ENCODE measurements at places on chromosomes 1 and 21.

GRCh38 chr1:71053758-71054157 lies 6.1 kb upstream of the PTGER3 start:
- DNase-seq, result no peak

DNA sequence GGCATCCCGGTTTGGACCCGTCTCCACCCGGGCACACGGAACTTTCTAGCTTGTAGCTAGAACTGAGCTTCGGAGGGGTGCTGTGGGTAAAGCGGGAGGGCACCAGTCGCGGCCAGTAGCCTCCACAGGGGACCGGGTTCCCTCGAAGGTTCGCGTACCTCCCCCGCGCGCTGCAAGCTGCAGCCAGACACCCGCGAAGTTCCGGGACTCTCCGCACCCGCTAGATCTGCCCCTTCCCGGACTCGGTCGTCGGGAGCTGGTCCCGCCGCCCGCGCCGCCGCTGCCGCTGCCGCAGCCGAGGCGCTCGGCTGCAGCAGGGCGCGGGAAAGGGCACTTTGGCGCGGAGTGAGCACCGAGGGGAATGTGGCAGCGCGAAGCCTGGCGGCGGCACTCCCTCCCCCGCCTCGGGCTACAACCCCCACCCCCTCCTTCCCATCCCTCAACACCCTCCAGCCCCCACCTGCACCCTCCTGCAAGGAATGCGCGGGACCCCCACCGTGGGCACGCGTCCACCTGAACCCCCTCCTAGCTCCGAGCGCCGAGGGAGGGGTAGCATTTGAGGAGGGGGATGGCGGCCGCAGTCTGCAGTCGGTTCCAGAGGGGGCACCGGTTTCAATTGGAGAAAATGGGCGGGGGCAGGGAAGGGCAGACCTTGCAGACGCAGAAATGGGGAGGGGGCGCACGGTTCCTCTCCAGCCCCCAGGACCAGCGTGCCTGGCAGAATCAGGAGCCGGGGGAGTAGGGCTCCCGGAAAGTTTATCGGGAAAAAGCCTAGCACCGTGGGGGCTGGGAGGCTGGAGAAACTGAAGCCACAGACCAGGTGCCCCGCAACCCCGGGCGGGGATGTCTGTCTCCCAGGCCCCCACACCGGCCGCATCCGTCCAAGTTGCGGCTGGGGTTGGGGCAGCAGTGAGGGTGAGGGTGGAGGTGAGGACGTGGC lies 968 bp downstream of the CSMD2 start:
- no peak for DNase-seq

- DNase-seq, result no peak
Observed at GRCh38 chr1:112454316-112454715, 54.4 kb upstream of the WNT2B start.

DNA sequence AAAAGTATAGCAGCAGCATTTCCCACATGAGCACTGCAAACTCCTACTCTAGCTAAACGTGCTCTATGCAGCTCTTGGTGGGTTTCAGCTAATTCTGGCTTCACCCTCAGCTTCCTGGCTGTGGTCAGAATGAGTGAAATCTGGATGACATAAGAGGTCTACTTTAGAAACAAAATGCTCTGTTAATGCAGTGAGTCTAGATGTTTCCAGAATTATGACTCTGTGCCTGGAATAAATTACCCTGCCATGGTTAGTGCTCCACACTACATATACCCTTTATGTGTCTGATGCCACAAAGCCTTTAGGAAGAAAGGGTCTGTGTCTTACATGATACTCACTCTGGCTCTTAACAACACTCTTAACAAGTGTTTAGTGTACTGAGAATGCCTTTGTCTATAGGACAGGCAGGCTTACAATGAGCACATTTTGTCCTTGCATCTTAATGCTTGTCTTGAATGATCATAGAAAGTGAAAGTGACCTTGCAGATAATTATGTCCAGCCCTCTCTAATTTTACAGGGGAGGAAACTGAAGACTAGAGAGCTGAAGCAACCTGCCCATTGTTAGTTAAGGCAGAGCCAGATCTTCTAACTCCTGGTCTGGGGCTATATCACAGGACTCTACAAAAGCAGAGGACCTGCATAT lies 9.2 kb downstream of the S100A10 start:
- DNase-seq, result no peak

- no peak for DNase-seq
Observed at GRCh38 chr21:45412909-45413611, 8.1 kb downstream of the COL18A1 start.

DNA sequence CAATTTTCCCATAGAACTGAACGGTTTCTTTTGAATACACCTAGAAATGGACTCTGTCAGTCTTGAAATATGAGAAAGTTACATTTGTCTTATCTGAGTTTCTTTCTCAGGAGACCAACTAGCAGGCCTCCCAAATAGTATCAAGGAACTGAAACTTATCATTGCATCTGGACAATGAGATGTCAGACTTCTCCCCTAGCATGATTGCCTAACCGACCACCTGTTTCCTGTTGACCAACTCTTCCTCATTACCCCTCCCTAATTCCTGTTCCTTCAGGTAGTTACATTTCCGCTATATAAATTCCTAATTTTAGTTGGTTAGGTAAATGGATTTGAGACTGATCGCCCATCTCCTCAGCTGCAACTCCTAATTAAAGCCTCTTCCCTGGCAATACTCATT lies 1587.3 kb downstream of the NCAM2 start:
- no peak for DNase-seq

- DNase-seq, result no peak
Observed at GRCh38 chr1:243740255-243740999, 109.6 kb downstream of the AKT3 start.

DNA sequence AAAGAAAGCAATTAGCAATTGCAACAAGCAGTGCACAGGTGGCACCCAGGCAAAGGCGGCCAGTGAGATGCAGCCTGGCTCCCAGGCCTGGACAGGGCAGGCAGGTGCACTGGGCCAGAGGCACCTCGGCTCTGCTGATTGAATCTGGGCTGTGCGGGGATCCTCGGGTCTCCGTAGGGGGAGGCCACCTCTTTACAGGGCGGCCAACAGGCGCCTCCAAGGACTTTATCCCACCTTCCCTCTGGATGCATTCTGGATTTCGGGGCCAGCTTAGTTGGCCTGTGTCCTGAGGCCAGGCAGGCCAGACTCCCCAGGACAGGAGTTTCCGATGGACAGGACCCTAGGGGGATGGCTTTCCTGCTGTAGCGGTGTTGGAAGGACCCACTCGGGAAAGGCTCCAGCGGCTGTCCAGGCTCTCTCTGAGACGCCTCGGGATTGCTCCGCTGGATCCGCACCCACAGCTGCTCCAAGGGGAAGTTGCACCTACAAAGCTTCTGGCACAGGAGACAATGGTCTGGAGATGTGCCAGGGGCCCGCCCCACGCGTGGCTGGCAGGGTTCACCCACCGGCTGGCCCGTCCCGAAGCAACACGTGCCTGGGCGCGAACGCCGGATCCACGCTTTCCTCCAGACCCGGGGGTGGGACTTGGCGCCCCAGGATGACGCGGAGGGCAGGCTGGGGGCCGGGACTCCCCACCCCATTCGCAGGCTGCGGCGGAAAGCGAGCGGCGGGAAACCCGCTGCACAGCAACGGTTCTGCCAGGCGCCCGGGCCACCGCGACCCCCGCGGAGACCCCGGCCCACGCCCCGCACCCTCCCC lies 810 bp downstream of the SLC19A1 start:
- DNase-seq, result no peak

DNA sequence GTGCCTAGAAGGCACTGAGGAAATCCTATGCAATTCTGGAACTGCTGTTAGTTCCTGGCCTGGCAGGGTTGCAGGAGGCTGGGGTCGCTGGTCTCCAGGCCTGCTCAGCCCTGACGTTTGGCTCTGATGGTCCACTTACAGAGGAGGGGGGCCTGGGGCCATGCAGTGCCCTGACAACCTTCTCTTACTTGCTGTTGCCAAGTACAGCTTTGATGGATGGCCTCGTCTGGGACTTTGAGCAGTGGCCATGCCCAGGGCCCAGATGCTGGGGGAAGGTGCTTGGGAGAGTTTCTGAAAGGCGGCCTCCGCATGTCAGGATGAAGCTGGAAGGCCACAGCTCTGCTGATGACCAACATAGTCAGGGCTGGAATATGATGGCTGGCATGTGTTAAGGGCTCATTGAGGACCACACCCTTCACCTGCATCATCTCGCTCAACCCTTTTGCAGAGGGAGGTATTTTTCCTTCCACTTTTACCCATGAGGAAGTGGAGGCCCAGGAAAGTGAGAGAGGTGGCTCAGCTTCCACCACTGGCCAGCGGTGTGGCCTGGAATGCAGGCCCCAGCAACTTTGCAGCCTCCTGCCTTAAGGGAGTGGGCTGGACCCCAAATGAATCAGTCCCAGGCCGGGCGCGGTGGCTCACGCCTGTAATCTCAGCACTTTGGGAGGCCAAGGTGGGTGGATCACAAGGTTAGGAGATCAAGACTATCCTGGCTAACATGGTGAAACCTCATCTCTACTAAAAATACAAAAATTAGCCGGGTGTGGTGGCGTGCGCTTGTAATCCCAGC lies 34.7 kb upstream of the LRRC3 start:
- no peak for DNase-seq

DNA sequence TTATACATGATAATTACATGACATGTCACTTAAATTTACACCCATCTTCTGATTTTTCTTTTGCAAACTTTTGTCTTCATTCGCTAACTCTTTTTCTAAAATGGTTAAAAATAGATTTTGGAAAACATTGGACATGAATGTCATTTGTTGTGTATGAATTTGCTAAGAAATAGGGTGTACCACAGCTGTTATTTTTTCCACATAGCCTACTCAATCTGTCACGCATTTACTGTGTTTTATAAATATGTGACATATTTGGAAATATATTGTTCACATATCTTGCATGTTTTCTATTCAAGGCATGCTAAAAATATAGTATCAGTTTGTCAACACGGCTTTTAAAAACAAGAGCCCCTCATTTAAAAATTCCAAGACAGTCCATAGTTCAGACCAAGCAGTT lies 47.9 kb upstream of the TARBP1 start:
- DNase-seq, result no peak

DNA sequence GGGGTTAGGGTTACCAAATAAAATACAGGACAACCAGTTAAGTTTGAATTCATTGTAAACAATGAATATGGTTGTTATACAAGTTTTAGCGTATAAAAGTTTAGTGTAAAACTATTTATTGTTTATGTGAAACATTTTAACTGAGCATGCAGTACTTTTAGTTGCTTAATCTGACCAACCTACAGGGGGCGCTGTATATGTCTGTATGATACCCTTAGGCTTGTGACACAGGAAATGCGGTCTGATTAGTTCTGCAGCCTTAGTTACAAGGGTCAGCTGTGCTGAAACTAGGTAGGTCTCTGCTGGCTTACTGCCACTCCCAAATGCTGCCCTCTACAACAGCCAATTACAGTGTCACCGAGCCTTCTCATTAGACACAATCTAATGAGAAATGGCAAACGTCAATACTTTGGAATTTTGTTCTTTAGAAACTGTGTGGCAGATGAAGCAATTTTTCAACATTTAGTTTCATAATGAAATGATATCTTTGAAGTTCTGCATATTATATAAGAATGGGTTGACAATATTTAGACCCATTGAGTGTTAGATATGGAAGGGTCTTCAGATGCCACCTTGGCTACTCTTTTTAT lies 56.2 kb downstream of the NTNG1 start:
- DNase-seq, result no peak

GRCh38 chr1:229590119-229590518 lies 31.6 kb upstream of the ABCB10 start:
- no peak for DNase-seq
